ENCODE measurements at places on chromosomes 7 and 10. TPM values are rescaled to one million over a fixed set of nuclear protein-coding genes. Genes with fewer than 3 reads are reported as not detected.

- DNase-seq: no peak
- H3K27ac ChIP-seq: no peak overlapping the region
- H3K36me3 ChIP-seq: peaks cover 2% of the 10 kb centered on the region
- no peaks in the 10 kb centered on the region for H3K27me3 ChIP-seq
- H3K4me1 ChIP-seq: peaks cover 52% of the 10 kb centered on the region
- no peak overlapping the region for H3K4me3 ChIP-seq
Observed at GRCh38 chr7:139114018-139114417, 4.5 kb upstream of the ZC3HAV1 start.

GRCh38 chr10:80540981-80541750 lies 3.5 kb downstream of the SH2D4B start:
- H3K4me3 ChIP-seq: no peak overlapping the region
- no peak for DNase-seq
- H3K27me3 ChIP-seq: peaks cover 3% of the 10 kb centered on the region
- H3K36me3 ChIP-seq: no peaks in the 10 kb centered on the region

The SFXN2 gene
- total RNA-seq: 20.7 TPM

DNA sequence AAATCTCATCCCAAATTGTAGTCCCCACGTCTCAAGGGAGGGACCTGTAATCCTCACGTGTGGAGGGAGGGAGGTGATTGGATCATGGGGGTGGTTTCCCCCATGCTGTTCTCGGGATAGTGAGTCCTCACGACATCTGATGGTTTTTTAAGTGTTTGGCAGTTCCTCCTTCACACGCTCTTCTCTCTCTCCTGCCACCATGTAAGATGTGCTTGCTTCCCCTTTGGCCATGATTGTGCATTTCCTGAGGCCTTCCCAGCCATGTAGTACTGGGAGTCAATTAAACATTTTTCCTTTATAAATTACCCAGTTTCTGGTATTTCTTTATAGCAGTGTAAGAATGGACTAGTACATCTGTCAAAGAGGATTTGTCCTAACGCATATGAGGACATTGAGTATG lies 59.5 kb downstream of the RGS10 start:
- H3K27me3 ChIP-seq: no peaks in the 10 kb centered on the region
- H3K36me3 ChIP-seq: no peaks in the 10 kb centered on the region
- no peak overlapping the region for H3K27ac ChIP-seq
- H3K4me1 ChIP-seq: peaks cover 18% of the 10 kb centered on the region
- no peak overlapping the region for H3K4me3 ChIP-seq

GRCh38 chr7:101935521-101936141 lies 118.2 kb downstream of the CUX1 start:
- no peak overlapping the region for H3K4me3 ChIP-seq
- peaks cover 11% of the 10 kb centered on the region for H3K4me1 ChIP-seq
- H3K27me3 ChIP-seq: no peaks in the 10 kb centered on the region
- no peak for DNase-seq
- H3K36me3 ChIP-seq: no peaks in the 10 kb centered on the region
